Heart right ventricle (tissue), 16 donors: ENCODE measurements at places on chromosomes 4 and X.

GRCh38 chr4:184416913-184417734 is 57.2 kb downstream of the IRF2 start:
- no peaks in the 10 kb centered on the region for H3K27me3 ChIP-seq
- H3K27ac ChIP-seq: peak overlapping the region; percentile 61
- no peak for DNase-seq
- H3K4me1 ChIP-seq: peaks cover 30% of the 10 kb centered on the region
- no peak overlapping the region for H3K4me3 ChIP-seq

DNA sequence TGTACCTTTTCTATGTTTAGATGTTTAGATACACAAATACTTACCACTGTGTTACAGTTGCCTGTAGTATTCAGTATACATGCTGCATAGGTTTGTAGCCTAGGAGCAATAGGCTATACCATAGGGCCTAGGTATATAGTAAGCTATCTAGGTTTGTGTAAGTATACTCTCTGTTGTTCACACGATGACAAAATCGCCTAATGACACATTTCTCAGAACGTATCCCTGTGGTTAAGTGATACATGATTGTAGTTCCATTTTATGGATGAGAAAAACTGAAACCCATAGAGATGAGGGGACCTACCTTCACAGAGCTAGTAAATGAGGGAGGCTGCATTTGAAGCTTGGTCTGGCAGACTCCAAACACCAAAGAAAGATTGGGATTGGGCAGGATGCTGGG is 79.4 kb upstream of the EFNB1 start:
- H3K4me3 ChIP-seq: no peak overlapping the region
- H3K4me1 ChIP-seq: no peaks in the 10 kb centered on the region
- no peaks in the 10 kb centered on the region for H3K27me3 ChIP-seq
- H3K27ac ChIP-seq: no peak overlapping the region
- no peaks in the 10 kb centered on the region for H3K36me3 ChIP-seq
- no peak for DNase-seq

DNA sequence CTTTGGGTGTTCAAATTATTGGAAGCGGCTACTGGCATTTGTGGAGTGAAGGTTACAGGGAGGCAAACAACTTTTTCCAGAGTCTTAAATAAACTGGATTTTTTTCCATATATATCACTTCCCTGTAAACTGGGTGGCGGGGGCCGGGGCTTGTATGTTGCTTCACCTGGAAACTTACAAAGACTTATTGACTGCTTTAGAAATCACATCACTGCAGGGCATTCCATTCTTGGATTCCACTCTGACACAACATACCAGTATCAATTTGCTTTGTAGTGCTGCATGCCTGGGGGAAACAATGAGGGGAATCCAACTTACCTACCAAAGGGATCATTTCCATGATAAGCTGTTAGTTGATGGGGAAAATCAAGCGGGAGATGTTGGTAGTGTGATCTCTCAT is 21.7 kb upstream of the FAM156A start:
- peaks cover 7% of the 10 kb centered on the region for H3K4me1 ChIP-seq
- DNase-seq: no peak
- H3K4me3 ChIP-seq: no peak overlapping the region

DNA sequence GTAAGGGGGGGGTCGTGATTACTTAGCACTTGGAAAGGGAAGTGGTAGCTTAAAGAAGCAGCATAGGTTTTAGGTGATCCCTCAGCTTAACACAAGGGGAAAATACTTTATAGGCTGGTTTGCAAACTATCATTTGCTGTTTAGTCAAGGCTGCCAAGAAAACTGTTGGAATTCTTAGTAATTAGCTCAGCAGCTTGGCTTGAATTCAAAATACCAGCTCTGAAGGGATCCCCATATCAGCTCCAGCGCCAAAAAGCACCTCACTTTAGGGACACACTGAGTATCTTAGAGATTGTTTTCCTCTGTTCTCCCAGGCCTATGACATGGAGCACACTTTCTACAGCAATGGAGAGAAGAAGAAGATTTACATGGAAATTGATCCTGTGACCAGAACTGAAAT is 8.8 kb downstream of the TNMD start:
- no peak for DNase-seq
- H3K4me3 ChIP-seq: no peak overlapping the region
- no peak overlapping the region for H3K27ac ChIP-seq
- no peaks in the 10 kb centered on the region for H3K27me3 ChIP-seq

GRCh38 chr4:20625426-20625825 is 74.8 kb upstream of the PACRGL start:
- H3K27ac ChIP-seq: no peak overlapping the region
- DNase-seq: no peak
- H3K36me3 ChIP-seq: no peaks in the 10 kb centered on the region
- no peak overlapping the region for H3K4me3 ChIP-seq
- no peaks in the 10 kb centered on the region for H3K4me1 ChIP-seq

- H3K4me3 ChIP-seq: no peak overlapping the region
- H3K36me3 ChIP-seq: no peaks in the 10 kb centered on the region
- H3K4me1 ChIP-seq: no peaks in the 10 kb centered on the region
- no peak overlapping the region for H3K27ac ChIP-seq
- H3K27me3 ChIP-seq: no peaks in the 10 kb centered on the region
- DNase-seq: no peak
These were observed 12.4 kb upstream of the CYBB start for GRCh38 chrX:37767430-37767829.

DNA sequence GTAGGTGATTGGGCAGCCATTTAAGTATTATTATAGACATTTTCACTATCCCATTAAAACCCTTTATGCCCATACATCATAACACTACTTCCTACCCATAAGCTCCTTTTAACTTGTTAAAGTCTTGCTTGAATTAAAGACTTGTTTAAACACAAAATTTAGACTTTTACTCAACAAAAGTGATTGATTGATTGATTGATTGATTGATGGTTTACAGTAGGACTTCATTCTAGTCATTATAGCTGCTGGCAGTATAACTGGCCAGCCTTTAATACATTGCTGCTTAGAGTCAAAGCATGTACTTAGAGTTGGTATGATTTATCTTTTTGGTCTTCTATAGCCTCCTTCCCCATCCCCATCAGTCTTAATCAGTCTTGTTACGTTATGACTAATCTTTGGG is 16.3 kb downstream of the HPRT1 start:
- no peak for DNase-seq
- H3K27me3 ChIP-seq: no peaks in the 10 kb centered on the region
- no peaks in the 10 kb centered on the region for H3K4me1 ChIP-seq
- no peak overlapping the region for H3K4me3 ChIP-seq
- H3K36me3 ChIP-seq: peaks cover 18% of the 10 kb centered on the region

DNA sequence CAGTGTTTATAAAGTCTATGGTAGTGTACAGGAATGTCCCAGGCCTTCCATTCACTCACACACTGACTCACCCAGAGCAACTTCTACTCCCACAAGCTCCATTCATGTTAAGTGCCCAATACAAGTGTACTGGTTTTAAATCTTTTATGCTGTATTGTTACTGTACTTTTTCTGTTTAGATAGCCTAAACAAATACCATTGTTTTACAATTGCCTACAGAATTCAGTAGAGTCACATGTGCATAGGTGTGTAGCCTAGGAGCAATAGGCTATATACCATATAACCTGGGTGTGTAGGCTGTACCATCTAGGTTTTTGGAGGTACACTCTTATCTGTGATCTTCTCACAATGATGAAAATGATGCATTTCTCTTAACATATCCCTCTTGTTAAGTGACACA is 126.7 kb downstream of the DGKK start:
- no peaks in the 10 kb centered on the region for H3K4me1 ChIP-seq
- no peak overlapping the region for H3K27ac ChIP-seq
- no peaks in the 10 kb centered on the region for H3K27me3 ChIP-seq
- no peak for DNase-seq

GRCh38 chrX:46838486-46838870 is 1.6 kb downstream of the RP2 start:
- H3K4me3 ChIP-seq: peak overlapping the region; percentile 84
- H3K27ac ChIP-seq: no peak overlapping the region
- H3K4me1 ChIP-seq: peaks cover 38% of the 10 kb centered on the region
- no peak for DNase-seq
- H3K36me3 ChIP-seq: no peaks in the 10 kb centered on the region
- H3K27me3 ChIP-seq: no peaks in the 10 kb centered on the region

DNA sequence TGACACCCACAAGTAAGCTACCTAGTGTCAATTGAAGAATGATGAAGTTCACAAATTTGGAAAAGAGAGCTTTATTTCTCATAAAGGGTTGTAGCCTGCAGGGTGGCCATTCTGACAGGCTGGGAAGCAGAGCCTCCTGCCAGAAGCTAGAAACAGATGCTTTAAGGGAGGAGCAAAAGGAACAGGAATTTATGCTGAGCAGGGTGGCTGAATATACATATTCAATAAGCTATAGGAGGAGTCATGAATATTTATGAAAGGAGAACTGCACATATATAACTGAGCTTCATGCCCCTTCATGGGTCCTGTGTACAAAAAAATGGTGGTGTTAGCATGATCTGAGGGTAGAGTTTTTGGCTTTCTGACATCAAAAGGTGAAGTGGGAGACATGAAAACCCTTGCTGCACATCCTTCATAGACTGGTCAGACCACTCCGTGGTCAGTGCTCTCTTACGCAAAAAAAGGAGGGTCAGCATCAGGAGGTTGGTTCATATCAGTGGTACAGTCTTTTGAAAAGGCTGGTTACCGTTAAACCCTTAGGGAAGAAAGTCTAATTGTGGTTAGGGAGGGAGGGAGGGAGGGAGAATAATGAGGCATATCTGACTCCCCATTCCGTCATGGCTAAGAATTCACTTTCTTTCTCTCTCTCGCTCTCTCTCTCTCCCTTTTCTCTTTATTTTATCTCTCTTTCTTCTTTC is 121.4 kb downstream of the LUZP4 start:
- DNase-seq: no peak
- no peaks in the 10 kb centered on the region for H3K4me1 ChIP-seq
- no peaks in the 10 kb centered on the region for H3K36me3 ChIP-seq
- no peak overlapping the region for H3K4me3 ChIP-seq
- H3K27me3 ChIP-seq: peaks cover 24% of the 10 kb centered on the region

GRCh38 chr4:152920768-152921167 is 15.4 kb upstream of the FHDC1 start:
- DNase-seq: no peak
- no peak overlapping the region for H3K4me3 ChIP-seq
- H3K4me1 ChIP-seq: no peaks in the 10 kb centered on the region
- no peaks in the 10 kb centered on the region for H3K27me3 ChIP-seq
- no peak overlapping the region for H3K27ac ChIP-seq

DNA sequence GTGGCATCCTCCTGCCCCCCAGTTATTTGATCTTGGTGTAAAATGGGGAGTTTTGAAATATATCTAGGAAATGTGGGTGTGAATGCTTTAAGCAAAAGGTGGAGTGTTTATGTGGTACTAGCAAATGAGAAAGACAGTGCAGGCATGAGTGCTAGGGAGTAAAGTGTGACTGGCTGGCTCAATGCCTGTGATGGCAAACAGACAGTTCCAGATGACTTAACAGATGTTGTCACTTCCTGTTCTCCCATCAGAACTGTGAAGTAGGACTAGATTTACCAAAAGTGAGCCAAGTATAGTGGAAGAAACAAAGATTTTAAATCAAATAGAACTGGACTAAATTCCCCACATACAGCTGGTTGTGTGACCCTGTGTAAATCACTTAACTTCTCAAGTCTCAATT is 8.4 kb upstream of the AMOT start:
- no peak overlapping the region for H3K27ac ChIP-seq
- peak; percentile 14 for DNase-seq
- no peaks in the 10 kb centered on the region for H3K36me3 ChIP-seq
- peaks cover 4% of the 10 kb centered on the region for H3K4me1 ChIP-seq
- no peak overlapping the region for H3K4me3 ChIP-seq

DNA sequence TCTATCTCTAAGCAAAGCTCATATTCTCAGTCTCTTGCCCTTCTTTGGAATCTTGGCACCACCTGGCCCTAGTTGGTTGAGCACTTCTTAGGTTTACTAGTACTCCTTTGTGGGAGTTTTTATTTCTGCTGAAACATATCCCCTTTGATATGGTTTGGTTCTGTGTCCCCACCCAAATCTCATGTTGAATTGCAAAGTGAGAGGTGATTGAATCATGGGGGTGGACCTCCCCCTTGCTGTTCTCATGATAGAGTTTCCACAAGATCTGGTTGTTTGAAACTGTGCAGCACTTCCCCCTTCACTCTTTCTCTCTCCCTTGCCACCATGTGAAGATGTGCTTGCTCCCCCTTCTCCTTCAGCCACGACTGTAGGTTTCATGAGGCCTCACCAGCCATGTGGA is 22.2 kb upstream of the SYNPO2 start:
- no peak overlapping the region for H3K27ac ChIP-seq
- H3K27me3 ChIP-seq: no peaks in the 10 kb centered on the region
- H3K4me1 ChIP-seq: peaks cover 16% of the 10 kb centered on the region

DNA sequence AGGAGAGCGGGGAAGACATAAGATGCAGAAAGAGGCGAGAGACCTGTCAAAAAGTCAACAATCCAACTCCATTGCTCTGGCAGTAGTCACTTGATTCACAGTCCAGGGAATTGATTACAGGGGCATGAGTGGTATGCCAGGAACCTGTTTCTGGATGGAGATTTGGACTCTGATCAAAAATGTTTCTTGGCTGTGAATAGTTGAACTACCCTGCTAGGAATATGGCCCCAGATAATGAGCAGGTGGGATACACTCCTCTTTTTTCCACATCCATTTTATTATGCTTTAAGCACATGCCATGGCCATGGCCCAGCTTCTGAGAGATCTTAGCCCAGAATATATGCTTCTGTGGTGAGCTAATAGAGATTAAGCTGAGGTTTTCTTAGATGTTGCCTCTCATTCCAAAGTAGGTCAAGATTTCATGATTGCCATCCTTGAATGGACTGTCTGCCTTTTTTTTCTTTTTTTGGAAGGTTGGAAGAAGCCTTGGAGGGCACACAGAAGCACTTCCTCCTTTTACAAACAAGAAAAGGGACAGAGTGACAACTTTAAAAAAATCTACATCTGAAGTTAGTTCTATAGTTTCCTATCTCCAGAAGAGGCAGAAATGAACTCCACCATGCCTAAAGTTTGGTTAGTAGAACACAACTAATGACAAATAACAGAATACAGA is 121.9 kb downstream of the KIT start:
- no peaks in the 10 kb centered on the region for H3K27me3 ChIP-seq
- H3K36me3 ChIP-seq: no peaks in the 10 kb centered on the region
- no peak for DNase-seq
- no peak overlapping the region for H3K4me3 ChIP-seq
- no peak overlapping the region for H3K27ac ChIP-seq
- peaks cover 52% of the 10 kb centered on the region for H3K4me1 ChIP-seq

- no peak overlapping the region for H3K4me3 ChIP-seq
- DNase-seq: no peak
- H3K27me3 ChIP-seq: no peaks in the 10 kb centered on the region
- no peak overlapping the region for H3K27ac ChIP-seq
- no peaks in the 10 kb centered on the region for H3K4me1 ChIP-seq
- peaks cover 11% of the 10 kb centered on the region for H3K36me3 ChIP-seq
These were observed 10.6 kb downstream of the ASMTL start for GRCh38 chrX:1442016-1442665.

- H3K27ac ChIP-seq: no peak overlapping the region
- no peaks in the 10 kb centered on the region for H3K36me3 ChIP-seq
- no peak for DNase-seq
- H3K4me3 ChIP-seq: no peak overlapping the region
- no peaks in the 10 kb centered on the region for H3K4me1 ChIP-seq
These were observed 302.6 kb downstream of the CBLL2 start for GRCh38 chrX:22575161-22575845.

GRCh38 chr4:24913119-24913485 is 260 bp upstream of the CCDC149 start:
- no peaks in the 10 kb centered on the region for H3K27me3 ChIP-seq
- H3K4me1 ChIP-seq: peaks cover 6% of the 10 kb centered on the region
- H3K27ac ChIP-seq: peak overlapping the region; percentile 90
- peak overlapping the region; percentile 67 for H3K4me3 ChIP-seq
- no peak for DNase-seq
